Stimulated activated CD8-positive, alpha-beta memory T cell treated with anti-CD3 and anti-CD28 coated beads, Interleukin-2, amount 100 ng/mL, for 48 hours (primary cell): ENCODE measurements at places on chromosomes 7 and 10.

GRCh38 chr10:32795598-32796183 is 162.3 kb downstream of the ITGB1 start:
- no peak for DNase-seq

DNA sequence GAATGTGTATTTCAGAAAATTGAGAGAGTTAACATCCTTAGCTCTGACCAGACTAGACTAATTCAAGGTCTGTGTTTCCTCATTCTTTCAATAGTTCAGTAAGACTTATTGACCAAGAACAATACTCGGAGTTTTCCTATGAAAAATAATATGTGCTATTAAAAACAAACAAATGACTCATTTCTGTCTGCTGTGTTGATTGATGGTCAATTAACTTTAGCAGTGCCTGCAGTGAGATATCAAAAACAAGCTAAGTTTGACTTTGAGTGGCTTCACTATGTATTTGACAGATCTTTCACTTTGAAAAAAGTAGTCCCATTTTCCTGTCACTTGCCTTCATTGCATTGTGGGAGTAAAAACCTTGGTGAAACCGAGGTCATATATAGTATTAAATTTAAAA is 91.0 kb downstream of the GNAT3 start:
- DNase-seq, result no peak

DNA sequence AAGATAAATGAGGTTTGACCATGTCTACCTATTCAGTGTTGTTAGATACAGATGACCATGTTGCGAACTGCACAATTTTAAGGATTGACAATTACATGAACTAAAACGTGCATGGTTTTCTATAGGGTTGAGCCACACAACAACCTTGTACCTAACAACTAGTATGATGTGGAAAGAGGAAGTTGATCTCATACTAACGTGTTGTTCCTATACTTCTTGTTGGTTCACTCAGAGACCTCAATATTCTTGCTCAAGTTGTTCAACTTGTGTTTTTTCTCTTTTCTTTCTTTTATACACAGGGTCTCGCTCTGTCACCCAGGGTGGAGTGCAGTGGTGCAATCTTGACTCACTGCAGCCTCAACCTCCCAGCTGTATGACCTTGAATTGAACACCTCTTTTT is 6.1 kb upstream of the KEL start:
- no peak for DNase-seq

DNA sequence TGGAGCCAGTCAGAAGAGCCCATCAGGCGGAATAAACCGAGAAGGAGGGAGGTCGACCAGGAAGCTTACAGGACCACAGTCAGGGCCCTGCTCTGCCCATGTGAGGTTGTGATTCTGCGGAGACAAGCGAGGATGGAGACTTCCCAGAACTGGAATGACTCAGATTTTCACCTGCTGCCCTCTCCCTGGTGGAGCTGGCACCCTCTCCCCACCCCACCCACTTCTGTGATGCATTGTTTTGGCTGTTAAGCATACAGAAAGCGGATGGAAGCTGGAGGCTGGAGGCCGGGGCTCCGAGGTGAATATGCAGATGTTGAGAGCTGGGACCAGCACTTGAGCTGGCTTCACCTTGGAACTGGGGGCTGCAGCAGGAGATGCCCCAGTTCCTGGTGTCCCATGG is 57.4 kb downstream of the NPTX2 start:
- no peak for DNase-seq

DNA sequence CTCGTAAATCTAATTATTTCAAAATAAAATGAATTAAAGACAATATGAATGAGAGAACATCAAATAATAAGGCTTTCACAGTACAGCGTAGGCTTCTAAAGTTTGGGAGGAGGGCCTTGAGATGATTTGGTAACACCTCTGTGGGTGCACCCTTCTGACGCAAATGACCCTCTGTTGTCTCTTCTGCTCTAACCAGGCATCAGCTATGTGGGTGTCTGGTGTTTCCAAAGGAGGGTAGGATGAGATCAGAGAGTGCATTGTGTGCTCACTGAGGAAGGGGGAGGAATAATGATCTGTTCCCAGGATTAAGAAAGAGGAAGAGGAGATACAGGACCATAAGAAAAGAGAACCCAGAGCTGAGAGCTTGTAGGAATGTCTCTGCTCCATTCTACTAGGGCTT is 420.4 kb downstream of the SDK1 start:
- DNase-seq, result no peak

DNA sequence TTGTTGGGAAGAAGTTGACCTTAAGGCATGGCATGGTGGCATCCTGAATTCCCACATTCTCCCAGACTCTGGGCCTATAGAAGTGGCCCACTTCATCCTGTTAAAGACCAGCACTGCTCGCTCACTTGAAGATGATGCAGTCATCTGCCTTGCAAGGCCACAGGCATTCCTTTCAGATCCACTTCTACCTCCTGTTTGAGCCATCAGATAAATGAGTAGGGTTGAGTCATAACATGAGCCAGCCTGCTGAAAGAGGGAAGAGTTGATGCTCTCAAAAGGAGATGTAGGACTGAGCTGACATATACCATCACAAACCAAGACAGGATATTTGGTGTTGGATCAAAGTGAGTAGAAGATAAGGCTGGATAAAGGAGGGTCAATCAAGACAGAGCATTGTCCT is 1.5 kb upstream of the EBLN1 start:
- DNase-seq, result no peak

DNA sequence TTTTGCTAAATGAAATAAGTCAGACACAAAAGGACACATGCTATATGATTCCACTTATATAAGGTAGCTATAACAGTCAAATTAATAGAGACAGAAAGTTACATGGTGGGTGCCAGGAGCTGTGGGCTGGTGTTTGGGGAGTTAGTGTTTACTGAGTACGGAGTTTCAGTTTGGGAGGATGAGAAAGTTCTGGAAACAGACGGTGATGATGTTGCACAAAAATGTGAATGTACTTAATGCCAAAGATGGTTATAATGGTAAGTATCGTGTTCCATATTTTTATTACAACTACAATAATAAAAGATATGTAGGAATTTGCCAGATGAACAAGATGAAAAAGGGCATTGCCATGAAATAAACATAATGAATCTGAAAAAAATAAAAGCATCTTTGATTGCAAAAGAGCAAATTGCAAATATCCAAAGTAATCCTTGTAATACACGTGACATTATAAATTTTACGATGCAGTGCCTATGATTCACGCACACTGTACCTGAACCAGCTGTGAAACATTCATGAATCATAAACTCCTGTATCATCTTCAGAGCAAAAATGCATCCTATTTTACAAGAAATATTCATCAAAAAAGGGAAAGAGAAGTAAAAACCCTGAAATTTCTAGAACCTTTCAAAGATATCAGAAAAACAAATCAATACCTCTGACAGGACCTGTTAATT is 676.7 kb downstream of the PCDH15 start:
- DNase-seq, result no peak

GRCh38 chr7:128726737-128727072 is 12.5 kb upstream of the CALU start:
- no peak for DNase-seq

- DNase-seq, result no peak
Measured at GRCh38 chr7:34734771-34735170, 76.8 kb downstream of the NPSR1 start.

- no peak for DNase-seq
Measured at GRCh38 chr10:125165584-125166573, 5.5 kb upstream of the CTBP2 start.

DNA sequence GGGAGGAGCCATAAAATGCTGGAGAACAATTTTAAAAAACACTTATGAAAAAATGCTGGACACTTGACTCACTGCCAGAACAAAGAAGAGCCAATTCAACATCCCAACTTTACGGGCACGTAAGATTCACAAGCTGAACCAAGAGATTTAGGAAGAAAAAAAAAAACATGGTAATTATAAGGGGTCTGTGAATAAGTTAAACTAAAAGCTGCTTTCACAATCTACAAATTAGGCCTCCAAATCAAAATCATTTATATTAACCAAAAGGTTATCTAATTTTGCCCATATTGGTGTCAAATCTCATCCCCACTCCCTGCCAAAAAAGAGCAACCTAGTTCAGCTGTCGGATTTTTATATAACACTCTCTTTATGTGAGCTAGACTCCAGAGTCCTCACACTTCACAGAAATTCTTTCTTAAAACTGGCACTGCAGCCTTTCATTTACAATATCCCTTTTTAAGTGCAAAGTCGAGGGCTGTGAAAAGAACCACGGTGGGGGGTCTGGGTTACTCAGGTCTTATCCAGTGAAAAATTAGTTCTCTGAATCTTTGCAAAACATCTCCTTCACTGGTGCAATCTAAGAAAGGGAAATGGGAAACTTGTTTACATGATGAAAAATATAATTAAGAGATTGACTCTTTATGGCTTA is 30.4 kb upstream of the DGKI start:
- no peak for DNase-seq

DNA sequence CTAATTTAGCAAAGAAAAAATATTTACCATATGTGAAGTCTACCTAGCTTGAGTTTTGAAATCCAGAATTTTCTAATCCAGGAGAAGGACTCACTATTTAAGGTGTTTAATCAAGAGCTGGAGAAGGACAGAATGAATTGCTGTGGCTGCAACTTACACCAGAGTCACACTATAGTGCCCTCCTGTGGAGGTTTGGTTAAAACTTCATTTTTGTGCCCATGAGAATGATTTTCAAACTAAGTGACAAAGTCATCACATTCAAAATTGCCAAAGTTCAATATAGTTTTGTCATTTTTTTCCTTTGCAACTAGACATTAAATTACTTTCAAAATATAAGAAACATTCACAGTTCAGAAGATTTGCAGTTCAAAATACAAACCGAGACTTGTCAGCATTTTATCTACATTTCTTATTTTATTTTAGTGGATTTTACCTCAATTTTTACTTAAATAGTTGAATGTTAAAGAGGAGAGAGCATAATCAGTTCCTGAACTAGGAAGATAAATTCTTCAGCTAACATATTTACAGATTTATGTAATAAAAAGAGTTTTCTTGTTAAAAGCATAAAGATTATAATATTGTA is 70.7 kb downstream of the CABCOCO1 start:
- no peak for DNase-seq

DNA sequence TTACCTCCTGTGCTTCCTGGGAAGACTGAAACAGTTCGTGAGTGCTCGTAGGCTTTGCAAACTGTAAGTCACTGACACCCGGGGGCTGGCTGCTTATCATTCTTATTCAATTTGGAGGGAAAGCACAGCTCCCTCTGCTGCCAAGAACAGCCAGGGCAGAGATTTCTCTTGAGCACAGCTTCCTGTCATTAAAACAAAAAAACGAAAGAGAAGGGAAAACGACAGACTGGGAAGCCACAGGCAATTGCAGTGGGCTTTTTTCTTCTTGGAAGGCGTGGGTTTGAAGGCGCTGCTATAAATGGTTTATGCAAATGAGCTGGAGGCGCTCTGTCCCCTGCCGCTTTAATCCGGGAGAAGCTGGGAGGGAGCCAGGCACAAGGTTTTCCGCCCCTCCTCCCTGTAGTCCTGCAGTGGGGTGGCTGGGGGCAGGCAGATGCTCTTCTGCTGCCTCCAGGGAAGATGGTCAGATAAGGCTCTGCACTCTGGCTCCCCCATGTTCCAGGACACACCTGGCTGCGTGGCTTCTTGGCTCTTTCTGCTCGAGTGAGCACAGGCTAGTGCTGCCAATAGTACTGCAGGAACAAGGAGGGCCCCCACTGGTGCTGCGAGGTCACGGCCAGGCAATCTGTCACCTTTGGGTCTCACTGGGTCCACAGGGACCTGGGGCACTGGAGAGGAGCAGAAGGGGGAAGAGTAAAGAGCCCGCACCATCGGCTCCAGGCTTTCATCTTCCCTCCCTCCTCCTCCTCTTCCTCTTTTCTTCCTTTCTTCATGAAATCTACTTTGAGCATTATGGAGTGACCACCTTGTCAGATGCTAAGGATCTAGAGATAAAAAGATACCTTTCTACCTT is 49.5 kb downstream of the NEURL1 start:
- DNase-seq, result peak; percentile 17

GRCh38 chr7:132134814-132135445 is 441.3 kb downstream of the PLXNA4 start:
- no peak for DNase-seq

- no peak for DNase-seq
Measured at GRCh38 chr10:33478675-33479125, 144.2 kb upstream of the NRP1 start.

GRCh38 chr7:155163696-155164095 is 93.6 kb downstream of the HTR5A start:
- no peak for DNase-seq

DNA sequence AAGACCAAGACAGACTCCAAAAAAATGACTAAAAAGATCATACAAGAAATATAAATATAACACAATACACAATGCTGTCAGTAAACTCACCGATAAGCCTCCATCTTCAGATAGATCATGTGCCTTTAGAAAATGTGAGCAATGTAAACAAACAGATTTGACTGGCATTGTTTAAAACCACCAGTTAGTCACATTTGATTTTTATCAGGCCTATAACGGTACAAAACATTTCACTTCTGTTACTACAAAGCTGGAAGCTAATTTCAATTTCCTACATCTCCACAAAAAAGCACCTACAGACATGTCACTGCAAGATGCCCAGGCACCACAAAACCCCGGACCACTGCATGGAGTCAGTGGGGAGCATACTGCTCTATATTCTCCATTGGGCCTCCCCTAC is 18.9 kb downstream of the SGMS1 start:
- DNase-seq, result no peak

DNA sequence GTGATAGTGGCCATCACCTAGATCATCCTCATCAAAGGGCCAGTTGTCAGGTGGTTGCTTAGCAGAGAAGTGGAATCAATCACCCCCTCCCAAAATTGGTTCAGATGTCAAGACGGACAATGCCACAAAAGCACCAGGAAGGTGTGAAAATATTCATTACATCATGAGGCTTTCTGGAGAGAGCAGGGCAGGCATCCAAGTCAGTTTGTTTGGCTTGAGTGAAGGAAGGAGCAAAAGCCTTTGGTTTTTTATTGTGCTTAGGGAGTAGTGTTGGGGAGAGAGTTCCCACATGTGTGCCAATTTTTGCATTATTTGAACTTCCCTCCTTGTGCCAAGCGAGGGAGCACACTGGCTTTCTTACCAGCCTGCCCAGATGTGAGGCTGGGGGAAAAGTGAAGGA is 1082.9 kb downstream of the LRMDA start:
- DNase-seq, result no peak

- DNase-seq, result no peak
Measured at GRCh38 chr10:73209705-73210104, 37.4 kb downstream of the DNAJC9 start.

DNA sequence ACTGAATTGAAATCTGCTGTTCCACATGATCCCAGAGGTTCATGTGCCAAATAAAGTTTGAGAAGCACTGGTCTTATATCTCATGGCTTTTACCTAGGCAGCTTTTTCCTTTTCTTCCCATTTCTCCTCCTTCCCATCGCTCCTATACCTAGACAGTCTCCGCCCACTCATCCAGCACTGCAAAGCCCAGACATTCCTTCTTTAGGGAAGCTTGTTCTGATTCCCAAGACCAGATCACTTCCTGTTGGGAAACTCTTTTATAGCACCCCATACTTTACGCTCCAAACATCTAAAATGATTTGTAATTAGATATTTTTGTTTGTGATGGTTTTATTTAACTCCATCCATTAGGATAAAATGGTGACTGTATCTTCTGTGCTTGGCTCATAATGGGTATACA is 75.9 kb downstream of the BMPER start:
- DNase-seq, result no peak
